ENCODE measurements at places on chromosomes 1 and 21.
A peak's percentile ranks its signal among the peaks of the same experiment; 100 is the strongest.

DNA sequence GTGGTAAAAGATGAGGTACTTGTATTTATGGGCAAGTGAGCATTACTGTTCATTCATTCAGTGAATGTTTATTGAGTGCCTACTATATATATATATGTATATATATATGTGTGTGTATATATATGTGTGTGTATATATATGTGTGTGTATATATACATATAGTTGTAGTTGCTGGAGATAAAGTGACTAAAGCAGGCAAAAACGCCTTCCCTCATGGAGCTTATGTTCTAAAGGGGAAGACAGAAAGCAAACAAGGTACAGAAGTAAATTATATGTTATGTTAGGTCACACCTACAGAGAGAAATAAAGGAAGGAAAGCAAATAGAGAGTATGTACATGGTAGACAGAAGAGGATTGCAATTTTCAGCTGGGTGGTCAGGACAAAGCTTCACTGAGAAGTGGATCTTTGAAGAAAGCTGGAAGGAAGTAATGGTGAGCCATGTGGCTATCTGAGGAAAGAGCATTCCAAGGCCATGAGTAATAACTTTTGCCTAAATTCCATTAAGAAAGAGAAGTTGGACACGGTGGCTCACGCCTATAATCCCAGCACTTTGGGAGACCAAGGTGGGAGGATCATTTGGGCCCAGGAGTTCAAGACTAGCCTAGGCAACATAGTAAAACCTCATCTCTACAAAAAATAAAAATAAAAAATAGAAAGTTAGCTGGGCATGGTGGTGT, 33.5 kb upstream of the KLF17 start:
- DNase-seq = peak; percentile 70

DNA sequence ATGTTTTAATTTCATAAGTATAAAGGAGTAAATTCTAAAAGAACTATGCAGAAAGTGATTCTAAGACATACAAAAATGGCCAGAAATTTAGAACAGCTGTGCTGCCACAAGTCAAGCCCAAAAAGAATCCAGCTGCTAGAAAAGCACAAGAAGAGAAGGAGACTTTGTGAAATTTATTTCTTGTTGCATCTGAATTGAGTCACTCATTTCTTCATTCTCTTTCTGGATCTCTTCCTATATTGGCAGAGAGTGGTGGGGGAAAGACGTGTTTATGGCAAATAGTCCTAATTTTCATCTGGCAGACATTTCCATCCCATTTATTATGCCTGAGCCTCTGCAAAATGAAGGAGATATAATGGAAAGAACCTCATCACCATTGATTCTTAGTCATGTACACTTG, 139.6 kb upstream of the CTTNBP2NL start:
- no peak for DNase-seq

DNA sequence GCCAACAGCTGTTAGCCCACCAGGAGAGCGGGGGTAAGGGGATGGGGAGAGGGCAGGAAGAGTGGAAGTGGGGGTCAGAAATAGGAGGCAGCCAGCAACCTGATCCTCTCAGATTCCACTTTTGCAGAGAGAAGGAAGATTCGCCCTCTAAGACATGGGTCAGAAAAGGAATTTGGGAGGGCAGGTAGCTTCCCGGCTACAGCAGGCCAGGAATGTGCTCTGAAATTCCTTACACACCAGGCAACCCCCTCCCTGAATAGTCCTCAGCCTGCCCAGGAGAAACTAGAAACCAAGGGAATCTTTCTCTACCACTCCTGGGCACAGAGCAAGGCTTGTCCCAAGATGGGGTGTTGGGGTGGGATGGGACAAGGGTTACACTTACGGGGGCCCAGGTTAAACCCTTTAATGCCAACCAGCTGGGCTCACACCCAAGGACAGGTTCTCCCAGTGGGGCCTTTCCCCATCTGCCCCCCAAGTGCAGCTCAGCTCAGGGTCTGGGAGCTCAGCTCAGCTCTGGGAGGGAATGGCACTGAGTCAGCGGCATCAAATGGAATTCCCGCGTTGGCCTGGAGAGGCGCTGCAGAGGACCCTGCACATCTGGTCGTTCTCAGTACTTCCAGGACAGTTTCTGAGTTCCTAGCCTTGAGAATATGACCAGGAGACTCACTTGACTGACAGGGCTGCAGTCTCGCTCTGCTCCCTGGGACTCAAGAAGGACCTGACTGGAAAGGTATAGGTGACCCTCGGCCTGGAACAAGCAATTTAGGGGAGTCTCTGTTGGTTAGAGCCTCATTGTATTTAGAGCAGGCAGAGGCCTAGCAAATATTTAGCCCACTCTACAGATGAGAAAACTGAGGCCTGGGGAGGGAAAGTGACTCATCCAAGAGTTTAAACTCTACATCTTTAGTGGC, 761 bp downstream of the TNNT2 start:
- DNase-seq = no peak

GRCh38 chr21:43308101-43308814, 118.7 kb downstream of the SIK1 start:
- no peak for DNase-seq

- peak; percentile 92 for DNase-seq
These were observed 18.1 kb upstream of the ETS2 start for GRCh38 chr21:38787461-38788274.

- no peak for DNase-seq
These were observed 15.9 kb downstream of the AJAP1 start for GRCh38 chr1:4670265-4670664.

- no peak for DNase-seq
These were observed 34.7 kb upstream of the POFUT2 start for GRCh38 chr21:45322231-45322959.

- no peak for DNase-seq
These were observed 27.0 kb downstream of the KIAA1614 start for GRCh38 chr1:180939711-180940103.

- DNase-seq = no peak
These were observed 256.1 kb upstream of the PTBP2 start for GRCh38 chr1:96465441-96465840.

- DNase-seq = no peak
These were observed 21.9 kb downstream of the TMCC2 start for GRCh38 chr1:205249651-205250050.

DNA sequence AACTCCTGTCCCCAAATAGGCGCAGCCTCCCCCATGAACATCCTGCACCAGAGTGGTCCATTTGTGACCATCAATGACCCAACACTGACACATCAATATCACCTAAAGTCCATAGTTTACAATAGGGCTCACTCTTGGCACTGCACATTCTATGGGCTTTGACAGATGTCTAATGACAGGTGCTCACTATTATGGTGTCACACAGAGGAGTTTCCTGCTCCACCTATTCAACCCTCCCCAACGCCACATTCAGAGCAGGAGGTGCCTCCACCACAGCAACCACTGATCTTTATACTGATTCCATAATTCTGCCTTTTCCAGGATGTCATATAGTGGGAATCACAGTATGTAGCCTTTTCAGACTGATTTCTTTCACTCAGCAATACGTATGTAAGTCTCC, 24.2 kb downstream of the GNG4 start:
- DNase-seq = no peak

Data from kidney epithelial cell (primary cell).